ENCODE measurements at places on chromosomes 7 and 10.

GRCh38 chr7:143288836-143289235 is 685 bp downstream of the CASP2 start:
- DNase-seq = no peak

- DNase-seq = no peak
Measured at GRCh38 chr10:99331207-99331803, 2.1 kb downstream of the CNNM1 start.

DNA sequence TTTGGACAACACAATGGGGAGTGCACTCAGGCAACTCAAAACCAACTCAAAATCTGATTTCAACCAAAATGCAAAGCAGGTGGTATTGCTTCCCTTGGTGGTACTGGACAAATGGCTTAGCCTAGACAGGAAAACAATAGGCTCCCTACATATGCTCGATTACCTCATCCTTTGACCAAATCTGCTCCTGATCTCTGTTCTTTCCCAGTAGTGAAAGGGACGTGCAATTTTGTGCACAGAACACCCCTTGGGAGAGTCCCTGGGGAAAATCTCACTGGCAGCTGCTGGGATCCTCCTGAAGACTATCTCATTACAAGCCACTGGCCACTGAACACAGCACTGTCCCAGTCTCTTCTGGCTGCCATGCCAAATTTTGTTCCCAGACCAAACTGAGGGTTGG is 149.2 kb upstream of the VSTM2A start:
- no peak for DNase-seq

DNA sequence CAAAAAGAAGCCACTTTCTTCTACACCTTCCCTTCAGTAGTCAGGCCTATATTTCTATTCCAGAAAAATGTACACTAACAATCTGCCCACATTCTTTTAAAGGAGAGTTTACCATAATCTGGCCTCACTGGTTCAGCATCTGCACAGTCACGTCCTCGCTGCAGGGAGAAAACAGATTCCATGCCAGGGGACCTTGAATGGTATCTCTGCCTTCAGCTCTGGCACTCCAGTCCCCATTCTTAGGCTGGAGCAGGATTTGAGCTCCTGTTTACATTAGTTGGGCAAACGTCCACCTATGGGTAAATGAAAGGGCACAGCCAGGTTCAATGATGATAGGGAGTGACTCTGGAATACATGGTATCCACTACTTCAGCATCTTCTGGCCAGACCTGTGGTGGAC is 371.0 kb upstream of the MTPN start:
- DNase-seq = no peak

DNA sequence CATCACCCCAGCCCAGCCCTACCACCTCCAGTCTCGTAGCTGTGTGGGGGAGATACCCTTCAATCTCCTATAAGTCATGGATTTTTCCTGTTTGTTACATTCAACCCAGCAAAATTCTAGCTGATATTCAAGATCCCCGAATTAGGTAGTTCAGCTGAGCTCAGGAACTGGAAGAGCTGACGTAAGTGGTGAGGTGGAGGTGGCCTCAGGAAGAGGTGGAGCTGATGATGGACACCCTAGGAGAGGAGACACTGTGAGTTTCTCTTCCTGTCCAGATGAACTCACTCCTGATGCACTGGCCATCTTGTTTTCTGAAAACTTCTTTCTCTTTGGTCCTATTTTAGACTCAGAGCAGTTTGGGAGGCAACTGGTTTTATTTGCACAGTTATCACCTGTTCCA is 90.5 kb upstream of the PITRM1 start:
- no peak for DNase-seq

DNA sequence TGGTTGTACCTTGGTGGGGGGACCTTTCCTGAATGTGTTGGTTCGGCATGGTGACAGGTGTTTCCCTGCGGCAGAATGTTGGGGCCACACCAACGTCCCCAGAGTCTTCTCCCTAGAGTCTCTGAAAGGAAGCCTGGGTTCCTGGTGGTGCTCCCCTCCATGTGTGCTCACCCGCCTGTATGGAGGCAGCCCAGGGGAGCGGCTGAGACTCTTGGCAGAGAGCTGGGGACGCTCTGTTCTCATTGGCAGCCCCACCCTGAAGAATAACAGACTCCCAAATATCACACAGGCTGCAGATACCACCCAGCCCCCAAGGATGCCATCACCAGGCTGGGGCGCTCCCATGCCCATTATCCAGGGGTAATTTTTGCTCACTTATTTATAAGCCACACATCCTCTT is 34.8 kb downstream of the CHST12 start:
- DNase-seq = no peak

- no peak for DNase-seq
Measured at GRCh38 chr7:48511080-48511479, 339.8 kb downstream of the ABCA13 start.

- no peak for DNase-seq
Measured at GRCh38 chr10:28302012-28302637, 739 bp downstream of the MPP7 start.

DNA sequence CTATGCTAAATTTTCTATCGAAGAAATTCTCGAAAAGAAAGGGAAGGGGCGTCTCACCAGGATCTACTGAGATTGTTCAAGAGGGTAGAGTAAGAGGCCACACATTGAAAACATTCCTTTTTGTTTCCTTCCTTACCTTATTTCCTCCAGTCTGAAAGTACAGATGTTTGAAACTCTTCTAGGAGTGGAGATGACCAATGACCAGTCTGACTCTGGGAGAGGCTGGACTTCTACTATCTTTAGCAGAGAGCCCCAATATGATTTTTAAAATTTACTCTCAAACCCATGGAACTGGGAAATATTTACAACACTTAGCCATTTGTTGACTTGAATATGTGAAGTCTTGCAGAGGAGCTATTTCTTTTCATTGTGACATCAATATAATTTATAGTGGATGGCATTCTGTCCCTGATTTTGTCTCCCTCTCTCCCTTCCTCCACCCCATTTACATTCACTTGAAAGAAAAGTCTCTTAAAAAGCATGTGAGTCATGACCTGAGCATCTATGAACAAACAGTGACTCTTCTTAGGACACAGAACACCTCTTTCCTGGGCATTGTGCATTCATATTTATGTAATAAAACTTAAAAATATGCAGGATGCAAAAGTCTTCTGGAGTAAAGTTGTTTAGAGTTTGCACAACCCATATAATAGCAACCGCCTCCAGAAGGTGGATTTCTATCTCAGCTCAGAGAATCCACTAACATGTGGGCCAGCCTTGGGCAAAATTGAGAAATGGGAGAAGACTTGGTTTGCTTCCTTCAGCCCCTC is 31.2 kb upstream of the BMPER start:
- DNase-seq = peak; percentile 74

GRCh38 chr10:96365571-96365970 is 6.8 kb upstream of the OPALIN start:
- DNase-seq = no peak

- DNase-seq = no peak
Measured at GRCh38 chr10:129058664-129059155, 408.3 kb upstream of the MGMT start.

DNA sequence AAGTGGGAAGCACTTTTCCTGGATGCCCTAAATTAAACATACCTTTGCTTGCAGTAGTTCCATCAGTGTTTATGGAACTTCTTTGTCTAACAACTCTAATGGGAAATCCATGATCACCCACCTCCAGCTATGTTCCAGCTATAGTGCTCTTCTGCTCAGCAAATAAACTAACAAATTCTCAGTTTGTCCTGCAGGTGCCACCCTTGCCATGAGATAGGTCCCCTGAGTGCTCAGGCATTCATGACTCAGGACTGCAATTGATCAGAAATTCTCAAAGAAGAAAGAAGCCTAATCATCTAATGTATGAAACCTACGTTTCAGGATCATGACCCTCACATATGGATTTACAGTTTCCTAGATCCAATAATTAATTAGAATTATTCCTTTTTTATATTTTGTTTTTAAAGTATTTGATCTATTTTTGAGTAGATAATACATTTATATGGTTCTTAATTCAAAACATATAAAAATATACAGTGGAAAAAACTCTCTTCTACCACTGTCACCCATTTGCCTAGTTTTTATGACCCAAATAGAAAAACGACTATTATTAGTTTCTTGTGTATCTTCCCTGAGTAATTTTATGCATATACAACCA is 48.7 kb upstream of the DYNC1I1 start:
- DNase-seq = peak; percentile 2
